Stimulated activated CD8-positive, alpha-beta memory T cell treated with anti-CD3 and anti-CD28 coated beads, Interleukin-15, amount 100 ng/mL, for 4 hours (primary cell): ENCODE measurements at places on chromosomes 16 and 17.

- no peak for DNase-seq
Observed at GRCh38 chr16:59593194-59593661, 859.1 kb upstream of the GOT2 start.

- no peak for DNase-seq
Observed at GRCh38 chr17:76092526-76093413, 10.8 kb downstream of the EXOC7 start.

GRCh38 chr17:27572665-27573064 is 58.3 kb upstream of the LGALS9 start:
- DNase-seq, result no peak

DNA sequence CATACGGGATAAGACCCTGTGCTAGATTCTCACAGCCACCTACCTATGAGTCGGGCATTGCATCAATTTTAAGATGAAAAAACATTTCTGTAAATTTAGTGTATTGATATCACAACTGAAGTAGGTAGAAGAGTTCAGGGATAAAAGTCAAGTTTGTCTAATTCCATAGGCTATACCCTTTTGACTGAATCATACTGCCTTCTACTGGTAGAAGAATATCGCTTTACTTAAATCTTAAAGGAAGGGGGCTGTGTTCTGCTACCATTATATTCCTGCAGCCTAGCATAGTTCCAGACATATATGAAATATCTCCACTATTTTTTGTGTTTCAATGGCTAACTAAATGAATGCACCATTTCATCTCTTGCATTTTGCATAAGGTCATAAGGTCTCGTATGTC is 1128.6 kb downstream of the CDH8 start:
- no peak for DNase-seq

- no peak for DNase-seq
Observed at GRCh38 chr17:49482144-49482817, 12.8 kb upstream of the NGFR start.

DNA sequence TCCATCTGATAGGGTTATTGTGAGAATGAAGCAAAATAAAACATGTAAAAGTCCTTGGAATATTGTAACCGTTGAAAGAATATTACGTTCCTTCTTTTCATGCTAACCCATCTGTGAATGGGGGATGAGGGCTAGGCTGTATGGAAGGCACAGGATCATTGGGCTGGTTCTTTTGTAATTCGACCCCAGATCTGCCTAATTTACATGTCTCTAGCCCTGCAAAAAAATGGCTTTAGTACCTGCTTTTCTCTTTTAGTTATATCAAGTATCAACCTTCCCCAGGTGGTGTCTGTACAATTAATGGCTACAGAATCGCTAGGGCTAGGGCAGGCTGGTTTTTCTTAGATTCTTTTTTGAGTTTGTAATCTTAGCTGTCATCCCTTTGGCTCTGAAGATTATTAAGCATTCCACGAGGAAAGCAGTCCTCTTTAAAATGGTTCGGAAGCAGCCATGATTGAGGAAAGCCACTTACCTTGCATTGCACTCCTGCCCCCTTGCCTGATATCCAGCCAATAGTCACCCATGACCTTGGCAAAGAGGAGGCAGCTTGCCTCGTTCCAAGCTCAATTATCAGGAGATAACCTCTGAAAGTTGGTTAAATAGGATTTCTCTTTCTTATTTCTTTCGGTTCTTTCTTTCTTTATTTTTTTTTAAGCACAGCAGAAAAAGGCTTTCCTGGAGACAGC is 153.9 kb upstream of the ZKSCAN2 start:
- DNase-seq, result no peak

DNA sequence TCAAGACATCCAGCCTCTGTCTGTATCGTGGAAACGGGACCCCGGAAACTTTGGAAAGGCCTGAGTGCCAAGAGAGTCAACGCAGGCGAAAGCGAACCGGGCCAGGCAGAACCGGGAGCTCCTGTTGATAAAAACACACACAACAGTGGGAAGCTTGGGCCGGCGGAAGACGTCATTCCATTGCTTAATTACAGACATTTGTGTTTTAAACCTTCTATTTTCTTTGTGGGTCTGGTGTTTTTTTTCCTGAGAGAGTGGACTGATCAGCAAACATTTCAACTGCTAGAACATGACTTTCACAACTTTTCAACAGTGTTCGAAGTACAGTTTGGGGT is 878 bp upstream of the RNF157 start:
- no peak for DNase-seq

DNA sequence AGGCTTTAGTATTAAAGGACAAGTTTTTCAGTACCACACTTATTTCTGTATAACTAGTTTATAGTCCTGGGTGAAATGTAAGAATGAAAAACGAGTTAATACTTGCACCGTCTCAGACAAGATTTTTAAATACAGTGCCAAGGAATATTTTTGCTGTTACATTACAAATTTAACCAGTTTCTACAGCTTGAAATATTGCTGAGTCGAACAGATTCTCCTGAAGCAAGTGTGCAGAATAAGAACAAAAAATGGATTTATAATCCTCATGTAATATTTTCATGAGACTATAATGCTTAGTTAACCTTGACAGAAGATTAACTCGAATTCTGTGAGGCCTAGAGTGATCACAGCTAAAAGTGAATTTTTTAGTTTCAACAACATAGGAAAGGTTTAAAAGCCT is 3.1 kb downstream of the NETO2 start:
- DNase-seq, result no peak

GRCh38 chr17:10775058-10775457 is 28.8 kb downstream of the TMEM238L start:
- no peak for DNase-seq

GRCh38 chr16:72894293-72895151 is 153.4 kb downstream of the ZFHX3 start:
- DNase-seq, result no peak

DNA sequence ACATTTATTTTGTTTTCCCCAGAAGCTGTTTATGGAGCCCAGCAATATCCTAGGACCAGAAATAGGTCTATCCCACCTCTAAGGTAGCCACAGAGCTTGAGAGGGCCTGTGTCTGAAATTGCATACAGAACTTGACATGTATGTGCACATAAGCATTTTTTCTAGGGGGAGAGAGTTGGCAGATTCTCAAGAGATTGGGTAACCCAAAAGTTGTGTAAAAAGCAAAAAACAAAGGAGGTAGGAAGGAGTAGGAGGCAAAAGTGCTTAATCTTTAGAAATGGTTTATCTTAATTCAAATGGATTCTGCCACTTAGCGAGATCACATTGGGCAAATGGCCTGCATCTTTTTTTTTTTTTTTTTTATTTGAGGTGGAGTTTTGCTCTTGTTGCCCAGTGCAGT is 3.5 kb downstream of the PLK1 start:
- no peak for DNase-seq

GRCh38 chr16:71794943-71795342 is 13.7 kb downstream of the AP1G1 start:
- DNase-seq, result no peak
